ENCODE measurements at places on chromosomes 7 and 10.

DNA sequence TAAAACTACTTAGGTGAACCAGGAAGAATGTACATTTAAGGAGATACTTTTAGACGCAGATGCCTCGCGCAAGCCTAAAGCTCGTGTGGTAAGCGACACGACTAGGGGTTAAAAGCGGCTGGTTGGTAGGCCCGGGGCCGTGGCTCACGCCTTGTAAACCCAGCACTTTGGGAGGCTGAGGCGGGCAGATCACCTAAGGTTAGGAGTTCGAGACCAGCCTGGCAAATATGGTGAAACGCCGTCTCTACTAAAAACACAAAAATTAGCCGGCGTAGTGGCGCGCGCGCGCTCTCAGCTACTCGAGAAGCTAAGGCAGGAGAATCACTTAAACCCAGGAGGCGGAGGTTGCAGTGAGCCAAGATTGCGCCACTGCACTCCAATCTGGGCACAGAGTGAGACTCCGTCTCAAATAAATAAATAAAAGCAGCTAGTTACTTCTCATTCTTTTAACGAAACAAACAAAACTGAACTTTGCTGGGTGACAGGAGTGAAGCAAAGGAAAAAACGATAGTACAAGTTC lies 879 bp downstream of the NUDT5 start:
- peak; percentile 75 for DNase-seq

GRCh38 chr10:113491967-113492565 lies 60.8 kb upstream of the HABP2 start:
- peak; percentile 79 for DNase-seq

DNA sequence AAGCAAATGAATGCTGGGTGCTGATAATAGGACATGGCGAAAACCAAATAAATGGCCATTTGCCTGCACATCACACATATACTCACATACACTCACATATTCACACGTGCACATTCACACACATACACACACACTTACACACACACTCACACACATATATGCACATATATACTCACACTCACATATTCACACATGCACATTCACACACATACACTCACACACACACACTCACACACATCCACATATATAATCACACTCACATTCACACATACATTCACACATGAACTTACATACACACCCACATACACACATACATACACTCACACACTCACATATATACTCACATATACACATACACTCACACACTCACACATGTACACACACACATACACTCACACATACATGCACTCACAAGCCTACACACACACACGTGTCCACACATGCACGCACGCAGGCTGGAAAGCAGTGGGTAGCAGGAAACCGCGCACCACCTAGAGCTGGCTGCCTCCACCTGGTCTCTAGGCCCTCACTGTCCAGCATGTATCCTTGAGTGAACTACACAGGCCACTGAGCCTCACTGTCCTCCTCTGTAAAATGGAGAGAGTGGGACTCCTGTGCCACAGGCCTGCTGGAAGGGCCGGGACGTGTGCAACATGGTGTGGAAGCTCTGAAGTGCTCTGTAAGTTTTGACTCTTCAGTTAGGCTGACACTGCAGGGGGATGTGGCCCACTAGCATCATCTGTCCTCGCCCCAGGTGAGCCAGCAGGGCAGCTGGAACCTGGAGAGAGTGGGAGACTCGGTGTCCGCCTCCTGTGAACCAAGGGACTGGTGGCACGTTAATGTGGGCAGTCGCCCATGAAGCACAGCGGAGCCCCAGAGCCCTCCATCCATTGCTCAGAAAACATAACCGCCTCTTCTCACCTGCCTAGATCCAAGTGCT lies 14.9 kb downstream of the TMEM72 start:
- no peak for DNase-seq

DNA sequence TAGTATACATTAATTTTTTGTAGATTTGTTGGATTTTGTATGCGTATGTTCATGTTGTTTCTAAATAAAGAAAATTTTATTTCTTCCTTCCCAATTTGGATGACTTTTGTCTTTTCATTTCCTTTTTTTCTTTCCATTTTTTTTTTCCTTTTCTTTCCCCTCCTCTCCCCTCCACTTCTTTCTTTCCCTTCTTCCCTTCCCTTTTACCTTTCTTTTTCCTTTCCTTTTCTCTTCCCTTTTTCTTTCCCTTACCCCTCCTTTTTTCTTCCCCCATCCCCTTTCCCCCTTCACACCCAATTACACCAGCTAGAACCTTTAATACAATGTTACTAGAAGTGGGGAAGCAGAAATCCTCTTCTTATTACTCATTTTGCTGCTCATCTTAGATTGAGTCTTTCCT lies 6.0 kb downstream of the KIF20B start:
- DNase-seq, result no peak

DNA sequence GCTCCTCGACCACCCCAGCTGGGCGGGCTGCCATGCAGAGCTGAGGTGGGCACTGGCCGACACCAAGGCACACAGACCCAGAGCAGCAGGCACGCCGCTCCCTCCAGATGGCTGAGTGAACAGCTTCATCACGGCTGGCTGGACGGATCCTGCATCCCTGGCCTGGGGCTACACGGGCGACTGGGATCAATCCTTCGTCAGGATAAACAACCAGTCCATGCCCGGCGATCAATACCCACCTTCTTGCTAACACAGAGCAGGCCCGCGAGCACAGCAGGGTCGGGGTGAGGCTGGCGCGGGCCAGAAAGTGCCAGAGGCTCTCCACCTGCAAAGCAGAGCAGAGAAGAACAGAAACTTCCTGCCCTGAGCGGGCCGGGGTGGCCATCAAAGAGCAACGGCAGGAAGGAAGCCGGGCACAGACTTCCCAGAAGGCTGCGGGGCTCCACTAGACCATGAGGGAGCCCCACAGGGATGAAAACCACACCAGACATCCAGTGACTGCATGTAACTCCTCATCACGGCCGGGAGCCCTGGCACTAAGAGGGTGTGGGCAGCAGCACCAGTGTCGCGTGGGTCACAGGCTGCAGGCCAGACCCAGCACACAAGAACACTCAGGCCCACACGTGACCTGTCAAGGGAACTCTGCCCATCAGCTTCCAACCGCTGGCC lies 166.4 kb downstream of the MAD1L1 start:
- no peak for DNase-seq

DNA sequence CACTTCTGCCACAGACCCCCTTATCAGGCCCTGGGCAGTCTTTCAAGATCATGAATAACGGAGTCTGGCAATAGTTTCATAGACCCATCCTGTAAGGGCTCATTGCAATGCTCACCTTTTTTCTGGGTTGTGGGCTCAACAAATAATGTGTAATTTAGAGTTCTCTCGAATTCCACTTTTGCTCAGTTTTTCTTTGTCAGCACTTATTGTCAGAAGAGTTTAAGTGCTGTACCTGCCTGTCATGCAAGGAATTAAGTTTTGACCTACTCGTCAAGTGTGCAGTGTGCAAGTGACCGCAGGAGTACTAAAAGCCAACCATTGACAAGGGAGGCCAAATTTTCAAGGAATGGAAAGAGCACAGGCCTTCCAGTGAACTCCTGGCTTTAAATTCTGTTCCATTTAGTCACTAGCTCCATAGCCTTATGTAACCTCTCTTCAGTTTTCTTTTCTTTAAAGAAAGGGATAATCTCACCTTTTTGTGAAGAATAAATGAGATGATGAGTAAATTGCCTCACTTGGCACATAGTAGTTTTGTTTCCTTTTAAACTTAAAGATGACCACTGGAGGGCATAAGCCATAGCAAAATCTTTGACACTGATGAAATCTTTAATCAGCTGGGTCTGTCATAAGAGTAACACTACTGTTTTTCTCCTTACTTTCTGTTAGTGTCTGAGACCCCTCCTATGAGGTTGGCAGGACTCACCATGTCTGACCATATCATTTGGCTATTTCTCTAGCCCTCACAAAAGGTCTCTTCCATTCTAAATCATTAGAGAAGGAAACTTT lies 313.3 kb downstream of the TYW1 start:
- peak; percentile 10 for DNase-seq

DNA sequence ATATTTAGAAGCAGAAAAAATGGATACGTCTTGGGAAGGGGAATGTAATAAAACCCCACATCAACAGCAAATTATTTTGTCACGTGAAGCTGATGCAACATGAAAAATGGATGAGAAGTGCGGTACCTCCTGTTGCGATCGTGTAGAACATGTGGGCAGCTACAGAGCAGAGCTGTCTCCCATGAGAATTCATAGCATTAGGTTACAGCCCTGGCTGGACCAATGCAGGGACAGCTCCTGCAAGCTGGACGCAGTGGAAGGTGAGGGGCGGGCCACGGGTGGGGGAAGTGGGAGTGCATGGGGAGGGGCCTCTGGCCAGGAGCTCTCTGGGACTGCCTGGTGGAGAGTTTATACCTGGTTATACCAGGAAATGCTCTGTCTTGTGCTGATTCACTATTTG lies 120.3 kb downstream of the GATA3 start:
- DNase-seq, result no peak

GRCh38 chr10:25725917-25726716 lies 207.9 kb upstream of the MYO3A start:
- peak; percentile 66 for DNase-seq

DNA sequence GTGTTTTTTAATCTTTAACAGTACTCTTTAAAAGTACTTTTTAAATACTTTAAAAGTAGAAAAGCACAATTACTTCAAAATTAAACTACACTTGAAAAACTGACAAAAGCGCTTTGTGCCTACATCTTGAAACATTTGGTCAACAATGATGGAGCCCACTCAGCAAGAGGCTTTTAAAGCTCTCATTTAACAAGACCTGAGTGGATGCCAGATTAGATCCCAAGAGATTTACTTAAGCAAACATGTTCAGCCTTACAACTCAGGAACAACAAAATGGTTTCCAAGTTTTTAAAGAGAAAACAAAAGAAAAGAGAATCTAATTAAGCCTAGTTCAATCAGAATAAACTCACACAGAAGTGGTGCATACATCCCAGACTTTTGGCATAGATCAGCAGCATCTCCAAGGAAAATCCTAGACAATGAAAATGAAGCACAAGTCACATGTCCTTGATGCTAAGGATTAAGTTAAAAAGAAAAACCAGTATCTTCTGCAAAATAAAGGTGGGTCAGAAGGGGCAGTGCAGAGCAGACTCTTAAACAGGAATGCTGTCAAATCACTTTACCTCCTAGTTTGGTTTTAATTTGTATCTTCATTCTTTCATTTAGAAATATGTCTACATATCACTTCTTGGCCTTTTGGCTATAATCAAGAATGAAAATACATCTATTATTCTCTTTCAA lies 26.2 kb downstream of the HIBADH start:
- DNase-seq, result peak; percentile 59

DNA sequence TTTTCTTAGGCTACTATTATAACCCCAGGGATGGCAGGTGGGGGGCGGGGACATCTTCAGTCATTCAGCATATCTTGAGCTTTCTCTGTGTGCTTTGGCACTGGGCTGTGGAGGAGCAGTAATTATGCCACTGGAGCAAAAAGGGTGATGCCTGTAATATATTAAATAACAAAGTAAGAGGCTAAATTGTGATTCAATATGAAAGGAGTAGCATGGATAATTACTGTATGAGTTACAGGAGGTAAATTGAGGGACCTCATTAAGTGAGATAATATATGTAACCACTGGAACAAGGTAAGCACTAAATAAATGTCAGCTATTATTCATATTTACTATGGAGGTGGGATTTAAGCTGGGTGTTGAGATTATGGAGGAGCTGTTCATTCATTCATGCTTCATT lies 3.3 kb upstream of the STN1 start:
- no peak for DNase-seq

DNA sequence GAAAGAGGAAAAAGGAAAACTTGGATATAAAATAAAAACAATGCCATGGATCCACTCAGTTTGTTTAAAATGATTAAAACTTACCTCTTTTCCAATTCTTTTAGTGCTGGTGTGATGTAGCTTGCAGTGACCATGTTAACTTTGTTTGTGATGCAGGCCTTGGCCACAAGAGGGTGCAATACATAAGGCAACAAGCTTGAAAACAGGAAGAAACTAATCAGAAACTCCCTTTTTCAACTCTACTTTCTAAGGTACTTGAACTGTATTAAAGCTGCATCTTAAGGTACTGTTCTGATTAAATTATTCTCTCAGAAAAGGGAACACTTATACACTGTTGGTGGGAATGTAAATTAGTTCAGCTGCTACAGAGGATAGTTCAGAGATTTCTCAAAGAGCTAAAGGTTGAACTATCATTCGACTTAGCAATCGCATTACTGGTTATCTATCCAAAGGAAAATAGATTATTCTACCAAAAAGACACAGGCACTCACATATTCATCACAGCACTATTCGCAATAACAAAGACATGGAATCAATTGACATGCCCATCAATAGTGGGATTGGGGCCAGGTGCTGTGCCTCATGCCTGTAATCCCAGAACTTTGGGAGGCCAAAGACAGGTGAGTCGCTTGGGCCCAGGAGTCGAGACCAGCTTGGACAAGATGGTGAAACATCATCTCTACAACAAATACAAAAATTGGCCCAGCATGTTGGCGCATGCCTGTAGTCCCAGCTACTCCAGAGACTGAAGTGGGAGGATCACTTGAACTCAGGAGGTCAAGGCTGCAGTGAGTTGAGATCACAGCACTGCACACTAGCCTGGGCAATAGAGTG lies 50.9 kb downstream of the AASS start:
- DNase-seq, result peak; percentile 85

DNA sequence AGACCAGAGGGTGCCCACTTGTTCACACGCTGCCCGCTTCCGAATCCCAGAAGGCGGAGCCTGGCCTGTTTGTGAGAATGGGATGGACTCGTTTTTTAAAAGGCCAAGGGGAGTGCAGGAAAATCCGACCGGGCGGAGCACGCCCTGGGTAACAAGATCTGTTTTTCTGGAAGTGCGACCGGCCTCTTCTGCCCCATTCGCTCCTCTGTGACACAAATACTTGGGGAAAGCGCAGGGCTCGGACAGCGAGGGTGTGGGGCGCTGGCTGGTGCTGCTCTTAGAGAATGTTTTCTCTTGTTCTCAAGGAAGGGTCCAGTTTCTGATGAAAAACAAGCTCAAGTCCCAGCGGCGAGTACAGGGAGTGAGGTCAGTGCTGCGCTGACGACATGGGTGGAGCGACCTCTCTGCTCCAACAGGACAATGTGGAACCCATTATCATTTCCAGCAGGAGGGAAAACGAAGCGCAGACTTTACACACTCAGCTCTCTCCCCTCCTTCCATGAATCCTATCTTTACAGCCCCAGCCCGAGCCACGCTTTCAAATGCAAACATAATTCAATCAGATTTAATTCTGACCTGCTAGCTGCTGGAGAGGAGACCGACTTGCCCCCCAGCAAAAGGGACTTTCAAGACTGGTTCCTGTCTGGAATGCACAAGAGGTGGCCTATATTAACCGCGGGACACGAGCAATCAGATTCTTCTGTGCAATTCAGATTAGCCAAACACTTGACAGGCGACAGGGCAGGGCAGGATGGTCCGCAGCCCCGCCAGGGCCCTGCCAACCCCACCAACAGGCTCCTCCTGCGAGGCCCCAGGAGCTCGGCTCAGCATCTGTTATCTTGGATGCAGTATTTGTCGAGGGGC lies 1.1 kb downstream of the RADIL start:
- peak; percentile 91 for DNase-seq

DNA sequence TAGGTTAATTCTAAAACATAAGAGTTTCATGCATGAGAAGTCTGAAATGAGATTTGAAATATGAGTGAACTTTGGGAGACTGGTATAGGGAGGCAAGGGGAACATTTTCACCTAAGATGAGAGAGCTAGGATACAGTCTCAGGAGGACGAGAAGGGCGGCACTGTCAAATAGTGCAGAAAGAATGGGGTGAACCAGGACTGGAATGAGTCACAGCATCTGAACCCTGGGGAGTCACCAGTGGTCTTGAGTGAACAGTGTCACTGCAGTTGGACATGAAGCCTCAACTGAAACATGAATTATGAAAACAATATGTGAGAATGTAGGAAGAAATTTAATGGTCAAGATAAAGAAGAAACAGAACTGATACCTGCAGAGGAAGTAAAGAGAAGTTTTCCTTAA lies 33.8 kb downstream of the GNG11 start:
- DNase-seq, result no peak

Measured in adipocyte (in vitro differentiated cells).